GM19239 (cell line): ENCODE measurements at places on chromosomes 11 and 22.

GRCh38 chr11:108895579-108896480 is 231.0 kb downstream of the DDX10 start:
- DNase-seq: peak; percentile 1

DNA sequence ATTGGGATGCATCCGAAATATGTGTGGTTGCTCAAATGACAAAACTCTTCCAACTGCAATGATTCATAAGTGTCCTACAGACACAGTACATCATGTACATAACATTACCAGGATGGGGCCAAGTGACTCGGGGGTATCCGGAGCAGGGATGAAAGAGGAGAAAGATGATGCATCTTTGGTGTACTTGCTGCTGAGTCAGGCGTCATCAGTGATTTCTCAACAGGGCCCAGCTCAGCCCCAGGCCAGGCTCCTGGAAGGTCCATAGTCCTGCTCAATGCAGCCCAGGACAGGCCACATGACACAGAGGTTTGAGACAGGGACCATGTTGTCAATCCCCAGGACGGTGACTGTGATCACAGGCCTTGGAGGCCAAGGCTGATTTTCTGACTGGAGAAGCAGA is 59.3 kb downstream of the GGTLC2 start:
- DNase-seq: no peak

DNA sequence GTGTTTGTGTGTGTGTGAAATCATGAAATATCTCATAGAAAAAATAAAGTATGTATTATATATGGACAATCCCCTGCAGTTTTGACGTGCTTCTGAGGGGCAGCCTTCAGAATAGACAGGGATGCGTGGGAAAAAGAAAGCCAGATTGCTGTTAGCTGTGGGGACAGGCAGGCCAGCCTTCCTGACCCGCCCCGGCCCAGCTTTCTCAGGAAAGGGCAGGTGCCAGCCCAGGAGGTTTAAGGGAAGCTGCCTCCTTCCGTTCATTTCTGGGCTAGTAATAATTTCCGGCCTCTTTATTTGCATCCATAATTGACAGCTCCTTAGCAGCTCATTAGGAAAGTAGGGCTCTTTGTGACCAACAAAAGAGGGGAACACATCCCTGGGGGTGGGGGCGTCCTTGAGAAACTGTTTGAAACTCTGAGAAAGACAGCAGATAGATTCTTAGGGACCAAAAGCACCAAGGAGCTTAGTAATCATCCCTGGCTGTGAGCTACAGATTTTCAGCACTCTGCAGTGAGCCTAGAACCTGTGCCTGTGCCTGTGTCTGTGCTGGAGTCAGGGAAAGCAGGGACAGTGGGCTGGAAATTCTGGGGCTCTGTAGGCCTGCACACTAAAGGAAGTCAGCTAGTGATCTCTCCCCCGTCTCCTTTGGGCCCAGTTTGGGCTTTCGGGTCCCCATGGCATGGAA is 632.9 kb upstream of the CADM1 start:
- DNase-seq: no peak

GRCh38 chr11:20064961-20065405 is 95.3 kb downstream of the DBX1 start:
- no peak for DNase-seq

- no peak for DNase-seq
Measured at GRCh38 chr11:71976551-71976950, 22.2 kb upstream of the IL18BP start.

GRCh38 chr11:62432695-62433094 is 13.9 kb downstream of the SCGB1A1 start:
- no peak for DNase-seq
